ENCODE measurements at places on chromosomes 2 and 18.

GRCh38 chr18:50649821-50650220, 89.9 kb downstream of the MAPK4 start:
- DNase-seq = no peak

GRCh38 chr2:190190507-190191162, 128.1 kb upstream of the MSTN start:
- no peak for DNase-seq

DNA sequence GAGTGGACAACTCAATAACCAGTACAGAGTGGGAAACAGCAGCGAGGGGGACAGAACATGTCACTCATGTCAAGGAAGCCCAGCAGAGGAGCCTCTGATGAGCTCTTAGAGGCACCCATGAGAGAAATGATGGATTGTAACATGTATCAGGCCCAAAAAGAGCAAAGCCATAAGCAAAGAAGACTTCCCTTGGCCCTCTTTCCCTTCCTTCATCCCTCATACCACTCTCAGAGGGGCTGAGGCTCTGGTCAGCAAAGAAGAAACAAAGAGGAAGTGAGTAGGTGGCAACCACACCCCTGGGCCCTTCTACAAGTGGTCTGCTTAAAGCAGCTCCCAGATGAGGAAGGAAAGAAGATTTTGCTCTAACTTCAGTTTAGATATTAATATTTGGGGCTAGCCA, 112.8 kb downstream of the CDC42EP3 start:
- no peak for DNase-seq

DNA sequence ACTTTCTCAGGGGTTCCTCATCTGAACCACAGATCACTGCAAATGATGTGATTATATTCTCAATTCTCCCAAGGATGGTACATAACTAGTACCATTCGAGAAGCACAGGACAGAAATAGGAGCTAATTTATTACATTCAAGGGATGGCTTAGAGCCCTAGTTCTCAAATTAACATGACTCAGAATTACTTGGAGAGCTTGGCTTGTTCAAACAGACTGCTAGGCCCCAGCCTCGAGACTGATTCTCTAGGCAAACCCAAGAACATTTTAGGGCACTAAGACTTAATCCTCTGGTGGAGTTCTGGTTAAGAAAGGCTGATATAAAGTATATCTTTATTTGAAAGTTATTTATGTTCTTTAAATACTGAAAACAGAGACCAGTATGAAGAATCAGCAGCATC, 35.8 kb downstream of the HIBCH start:
- no peak for DNase-seq

DNA sequence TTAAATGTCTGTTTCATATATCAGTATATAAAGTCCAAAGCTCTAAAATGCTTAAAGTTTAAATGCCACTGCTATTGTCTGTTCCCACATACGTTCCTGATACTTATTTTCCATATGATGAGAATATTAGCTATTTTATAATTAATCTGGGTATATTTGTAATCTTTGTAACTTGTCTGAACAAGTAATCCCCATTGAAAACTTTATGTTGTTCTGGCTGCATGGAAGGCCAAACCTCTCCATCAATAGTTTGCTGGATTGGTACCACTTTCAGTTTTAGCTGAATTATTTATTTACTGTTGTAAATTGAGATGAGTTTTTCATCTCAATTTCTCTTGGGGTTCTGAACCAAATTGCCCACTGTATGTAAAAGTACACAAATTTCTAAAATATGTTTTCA, 1.5 kb downstream of the MBD5 start:
- no peak for DNase-seq

GRCh38 chr2:15974565-15975260, 34.4 kb downstream of the MYCN start:
- DNase-seq = no peak

Measured in BJ (cell line).